ENCODE measurements at places on chromosomes 7 and 10.

DNA sequence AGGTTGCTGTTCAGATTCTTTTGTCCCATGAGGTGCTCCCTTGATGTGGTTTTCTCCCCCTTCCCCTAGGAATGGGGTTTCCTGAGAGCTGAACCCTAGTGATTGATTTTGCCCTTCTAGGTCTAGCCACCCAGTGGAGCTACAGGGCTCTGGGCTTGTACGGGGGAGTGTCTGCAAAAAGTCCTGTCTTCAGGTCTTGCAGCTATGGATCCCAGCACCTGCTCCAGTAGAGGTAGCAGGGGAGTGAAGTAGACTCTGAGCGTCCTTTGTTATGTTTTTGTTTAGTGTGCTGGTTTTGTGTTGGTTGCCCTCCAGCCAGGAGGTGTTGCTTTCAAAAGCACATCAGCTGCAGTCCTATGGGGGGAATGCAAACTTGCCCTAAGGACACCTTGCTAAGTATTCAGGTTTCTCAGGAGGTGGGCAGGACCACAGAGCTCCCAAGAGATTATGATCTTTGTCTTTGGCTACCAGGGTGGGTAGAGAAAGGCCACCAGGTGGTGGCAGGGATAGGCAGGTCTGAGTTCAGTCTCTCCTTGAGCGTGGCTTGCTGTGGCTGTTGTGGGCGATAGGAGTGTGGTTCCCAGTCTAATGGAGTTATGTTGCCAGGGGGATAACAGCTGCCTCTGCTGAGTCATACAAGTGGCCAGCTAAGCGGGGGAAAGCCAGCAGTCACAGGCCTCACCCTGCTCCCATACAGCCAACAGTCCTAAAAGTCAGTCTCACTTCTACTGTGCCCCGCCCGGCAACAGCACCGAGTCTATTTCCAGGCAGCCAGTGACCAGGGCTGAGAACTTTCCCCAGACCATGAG is 92.4 kb upstream of the JCAD start:
- DNase-seq: no peak

- DNase-seq: no peak
These were observed 323.8 kb upstream of the C7orf33 start for GRCh38 chr7:148266795-148267194.

DNA sequence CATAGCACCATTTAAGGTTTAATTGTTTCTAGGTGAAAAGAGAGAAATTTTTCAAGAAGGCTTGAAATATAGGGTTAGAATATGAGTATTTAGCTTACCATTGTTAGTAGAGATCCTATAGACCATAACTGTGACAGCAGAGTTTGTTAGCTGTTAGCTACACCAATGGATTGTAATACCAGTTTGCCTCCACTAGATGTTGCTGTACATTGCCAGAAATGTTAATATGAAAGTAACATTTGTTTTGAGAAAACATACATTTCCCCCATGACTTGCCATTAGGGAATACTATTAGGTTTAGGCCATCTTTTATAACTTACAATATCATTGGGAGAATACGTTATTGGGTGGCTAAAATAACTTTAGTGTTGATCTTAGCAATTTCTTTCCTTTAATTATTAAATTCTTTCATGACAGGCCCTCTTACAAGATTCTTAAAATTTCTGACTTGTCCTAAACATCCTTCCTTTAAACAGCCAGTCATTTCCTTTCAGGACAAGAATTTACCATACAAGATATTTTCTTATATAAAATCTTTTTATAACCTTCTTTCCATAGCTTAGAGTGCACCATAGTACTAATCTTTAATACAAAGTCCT is 39.5 kb downstream of the ZNF117 start:
- DNase-seq: no peak

DNA sequence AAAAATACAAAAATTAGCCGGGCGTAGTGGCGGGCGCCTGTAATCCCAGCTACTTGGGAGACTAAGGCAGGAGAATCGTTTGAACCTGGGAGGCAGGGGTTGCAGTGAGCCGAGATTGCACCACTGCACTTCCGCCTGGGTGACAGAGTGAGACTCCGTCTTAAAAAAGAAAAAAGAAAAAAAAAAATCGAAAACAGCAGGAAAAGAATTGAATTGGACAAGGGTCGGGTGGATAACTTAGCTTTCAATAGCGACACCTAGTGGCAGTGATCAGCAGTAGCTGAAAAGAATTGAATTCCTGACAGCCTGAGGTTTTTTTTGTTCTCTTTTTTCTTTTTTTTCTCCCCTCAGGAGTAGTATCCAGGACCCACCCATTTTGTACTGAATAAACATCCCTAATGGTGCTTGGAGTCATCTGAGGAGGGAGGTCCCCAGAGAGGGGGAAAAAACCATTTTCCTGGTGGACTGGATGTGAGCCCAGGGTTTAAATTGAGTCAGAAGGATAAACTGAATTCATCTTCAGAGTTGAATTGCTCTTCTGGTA is 55.1 kb downstream of the CYCS start:
- peak; percentile 47 for DNase-seq

GRCh38 chr7:146736446-146737190 is 620.0 kb downstream of the CNTNAP2 start:
- DNase-seq: no peak

DNA sequence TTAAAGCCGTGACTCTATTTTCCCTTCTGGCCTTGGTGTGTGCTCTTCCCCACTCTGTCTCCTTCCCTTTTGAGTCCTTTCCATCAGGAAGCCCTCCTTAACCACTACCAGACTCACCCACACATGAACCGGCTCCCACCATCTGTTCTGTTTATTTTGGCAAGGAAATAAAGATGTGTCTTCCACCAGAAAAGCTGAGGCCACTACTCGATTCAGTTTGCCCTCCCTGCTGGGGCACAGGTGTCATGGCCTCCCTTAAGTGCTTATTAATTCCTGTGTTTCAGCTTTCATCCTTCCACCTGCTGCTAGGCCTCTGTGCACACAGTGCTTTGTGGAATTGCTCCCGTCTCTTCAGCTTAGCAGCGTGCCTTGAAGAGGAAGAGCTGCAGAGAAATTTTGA is 16.7 kb downstream of the POR start:
- DNase-seq: no peak

GRCh38 chr7:72924386-72924732 is 536 bp upstream of the POM121 start:
- DNase-seq: no peak

DNA sequence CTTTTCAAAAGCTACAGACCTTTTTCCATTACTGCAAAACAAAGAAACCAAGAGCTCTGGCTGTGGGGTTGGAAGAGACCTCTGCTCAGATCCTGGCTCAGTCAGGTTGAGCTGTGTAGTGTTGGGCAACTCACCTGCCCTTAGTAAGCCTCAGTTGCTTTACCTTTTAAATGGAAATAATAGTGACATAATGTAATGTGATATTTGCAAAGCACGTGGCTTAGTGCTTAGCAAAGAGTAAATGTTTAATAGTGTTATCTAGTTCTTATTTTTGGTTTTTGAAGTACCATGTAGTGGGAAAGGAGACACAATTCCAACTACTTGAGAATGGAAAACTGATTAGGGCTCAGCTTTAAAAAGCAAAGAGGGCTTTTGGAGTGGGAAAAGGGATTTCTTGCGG is 100.2 kb downstream of the SVIL start:
- no peak for DNase-seq

DNA sequence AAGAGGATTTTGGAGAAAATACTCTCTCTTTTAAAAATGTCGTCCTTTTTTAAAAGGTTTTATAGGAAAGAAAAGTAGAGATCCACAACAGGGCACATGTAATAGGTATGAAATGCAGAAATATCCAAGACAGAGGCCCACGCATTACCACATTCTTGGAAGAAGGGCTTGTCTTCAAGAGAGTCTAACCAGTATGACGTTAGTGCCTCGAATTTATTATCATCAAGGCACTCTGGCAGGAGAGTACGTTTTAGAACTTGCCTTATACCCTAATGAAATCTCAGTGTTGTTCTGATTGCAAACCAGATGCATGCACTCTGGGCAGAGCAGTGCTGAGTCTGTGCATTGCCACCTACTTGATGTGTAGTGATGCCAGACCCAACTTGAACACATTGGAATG is 342.6 kb upstream of the NFE2L3 start:
- no peak for DNase-seq

DNA sequence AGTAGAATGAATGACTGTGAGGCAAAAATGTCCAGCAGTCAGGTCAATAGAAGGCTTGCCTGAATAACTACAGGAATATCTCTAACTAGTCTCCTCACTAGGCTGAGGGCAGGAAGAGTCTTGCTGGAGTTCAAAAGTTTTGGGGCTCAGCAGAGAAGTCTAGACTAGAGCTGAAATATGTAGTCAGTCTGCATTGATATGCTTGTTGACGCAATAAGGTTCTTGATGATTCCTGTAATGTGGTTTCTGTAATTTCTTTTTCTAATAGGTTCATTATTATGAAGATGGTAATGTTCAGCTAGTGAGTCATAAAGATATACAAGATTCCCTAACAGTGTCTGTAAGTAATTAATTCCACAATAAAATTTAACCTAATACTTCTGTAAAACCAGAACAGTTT is 41.5 kb upstream of the ST7 start:
- no peak for DNase-seq

DNA sequence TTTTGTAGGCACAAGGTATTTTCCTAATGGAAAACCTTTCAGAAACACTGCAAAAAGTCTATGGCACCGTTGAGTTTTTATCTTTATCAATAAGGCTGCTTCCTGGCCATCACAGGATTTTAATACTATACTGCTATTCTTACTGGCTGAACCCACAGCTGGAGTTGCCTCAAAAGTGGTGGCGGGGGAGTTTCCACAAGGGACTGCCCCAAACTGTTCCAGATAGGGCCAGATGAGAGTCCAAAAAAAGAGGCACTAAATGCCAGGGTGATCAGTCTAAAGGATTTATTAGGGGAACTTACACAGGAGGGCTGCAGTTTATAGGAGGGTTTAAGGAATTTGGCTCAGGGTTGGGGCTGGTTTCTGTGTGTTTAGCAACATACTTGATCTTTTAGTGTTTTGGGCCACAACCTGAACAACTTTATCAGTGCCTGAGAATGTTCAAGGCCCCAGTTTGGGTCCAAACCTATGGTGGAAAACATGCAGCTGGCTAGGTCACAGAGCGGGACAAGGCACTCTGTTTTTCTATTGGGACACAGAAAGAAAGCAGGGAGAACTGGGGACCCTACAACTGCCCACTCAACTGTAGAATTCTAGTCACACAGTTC is 41.4 kb downstream of the STAM start:
- peak; percentile 41 for DNase-seq

GRCh38 chr7:123220396-123220795 is 20.6 kb upstream of the SLC13A1 start:
- DNase-seq: no peak

GRCh38 chr7:114086537-114086913 is 167.7 kb upstream of the PPP1R3A start:
- DNase-seq: no peak

- no peak for DNase-seq
These were observed 4.5 kb upstream of the LRRC4 start for GRCh38 chr7:128035712-128036111.

Data from stimulated activated CD4-positive, alpha-beta T cell treated with anti-CD3 and anti-CD28 coated beads, Interleukin-2, amount 100 ng/mL, for 24 hours (primary cell).